NCI-H1417 treated with DMSO at 0.1 percent for 48 hours (cell line): ENCODE measurements at places on chromosomes 4 and X.

DNA sequence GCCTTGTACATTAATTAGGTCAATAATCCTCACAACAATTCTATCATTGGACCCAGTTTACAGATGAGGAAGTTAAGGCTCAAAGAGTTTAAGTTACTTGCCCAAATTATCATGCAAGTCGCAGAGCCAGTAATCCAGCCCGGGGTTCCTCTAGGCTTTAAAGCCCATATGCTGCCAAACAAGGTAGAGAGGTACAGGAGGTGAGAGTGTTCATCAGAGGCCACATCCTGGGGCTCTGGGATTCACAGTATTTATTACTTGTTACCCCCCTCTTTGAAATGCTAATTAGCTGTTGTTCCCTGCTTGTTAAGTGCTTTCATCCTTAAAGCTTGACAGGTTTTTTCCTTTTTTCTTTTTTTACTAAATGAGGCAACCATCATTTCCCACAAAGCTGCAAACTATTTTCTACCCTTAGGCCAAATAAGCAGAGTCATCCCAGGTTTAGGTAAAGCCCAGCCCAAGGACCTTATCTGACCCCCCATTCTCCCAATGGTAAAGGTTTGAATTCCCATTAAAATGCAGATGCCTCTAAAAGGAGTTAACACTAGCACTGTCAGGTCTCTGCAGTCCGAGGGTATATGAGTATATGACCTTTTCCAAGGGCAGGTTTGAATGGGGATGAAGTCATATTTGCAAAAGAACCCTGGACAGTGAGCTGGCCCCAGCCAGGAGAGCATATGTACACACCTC lies 150.3 kb downstream of the SOX3 start:
- DNase-seq = no peak

GRCh38 chr4:38386654-38387188 lies 277.3 kb upstream of the KLF3 start:
- no peak for DNase-seq

DNA sequence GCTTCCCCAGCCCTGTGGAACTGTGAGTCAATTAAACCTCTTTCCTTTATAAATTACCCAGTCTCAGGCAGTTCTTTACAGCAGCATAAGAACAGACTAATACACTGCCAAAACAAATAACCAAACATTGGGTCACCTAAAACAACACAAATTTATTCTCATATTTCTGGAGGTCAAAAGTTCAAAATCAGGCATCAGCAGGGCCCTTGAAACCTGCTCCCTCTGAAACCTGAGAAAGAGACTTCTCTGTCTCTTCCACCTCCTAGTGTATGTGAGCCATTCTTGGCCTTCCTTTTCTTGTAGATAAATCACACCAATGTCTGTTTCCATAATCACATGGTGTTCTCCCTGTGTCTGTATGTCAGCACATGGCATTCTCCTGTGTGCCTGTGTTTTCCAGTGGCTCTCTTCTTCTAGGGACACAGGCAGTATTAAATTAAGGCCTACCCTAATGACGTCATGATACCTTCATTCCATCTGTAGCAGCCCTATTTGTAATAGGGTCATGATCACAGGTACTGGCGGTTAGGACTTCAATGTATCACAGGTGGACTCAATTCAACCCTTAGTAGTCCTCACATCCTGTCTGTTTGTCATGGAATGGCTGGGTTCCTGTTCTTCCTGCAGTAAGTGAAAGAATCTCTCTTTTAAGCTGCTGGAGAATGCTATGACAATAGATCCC lies 147.3 kb upstream of the CLNK start:
- no peak for DNase-seq

- no peak for DNase-seq
Measured at GRCh38 chr4:107472265-107472948, 247.6 kb downstream of the PAPSS1 start.

DNA sequence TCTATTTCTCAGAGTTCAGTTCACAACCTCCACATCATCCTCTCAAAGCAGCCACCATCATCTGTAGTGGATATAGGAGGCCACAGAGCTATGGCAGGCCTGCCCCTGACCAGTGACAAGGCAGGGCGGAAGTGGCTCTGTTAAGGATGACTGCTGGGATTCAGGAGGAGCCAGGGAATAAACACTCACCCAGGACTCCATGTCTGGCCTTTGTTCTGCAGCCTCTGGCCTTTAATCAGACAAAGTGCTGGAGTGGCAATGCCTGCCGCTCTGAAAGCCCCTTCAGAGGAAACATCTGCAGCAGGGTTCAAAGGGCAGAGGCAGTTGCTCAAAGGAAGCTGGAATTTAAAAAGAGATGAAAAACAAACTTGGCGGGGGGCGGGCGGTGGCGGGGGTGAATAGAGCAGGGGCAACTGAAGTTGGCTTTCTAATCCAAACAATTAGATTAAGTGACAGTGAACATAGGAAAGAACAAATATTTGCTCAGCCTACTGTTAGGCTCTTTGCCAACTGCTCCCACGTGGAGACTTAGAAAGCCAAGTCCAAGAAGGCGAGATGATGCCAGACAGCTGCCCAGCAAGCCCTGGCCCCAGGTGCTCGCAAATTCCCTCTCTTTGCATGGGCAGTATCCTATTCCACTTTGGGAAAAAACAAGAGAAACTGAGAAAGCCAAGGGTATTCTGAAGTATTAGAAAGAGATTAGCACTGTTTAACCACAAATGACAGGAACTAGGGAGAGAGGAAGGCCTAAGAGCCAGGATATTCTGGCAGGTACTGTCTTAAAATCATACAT lies 5.5 kb downstream of the MPP1 start:
- peak; percentile 83 for DNase-seq

DNA sequence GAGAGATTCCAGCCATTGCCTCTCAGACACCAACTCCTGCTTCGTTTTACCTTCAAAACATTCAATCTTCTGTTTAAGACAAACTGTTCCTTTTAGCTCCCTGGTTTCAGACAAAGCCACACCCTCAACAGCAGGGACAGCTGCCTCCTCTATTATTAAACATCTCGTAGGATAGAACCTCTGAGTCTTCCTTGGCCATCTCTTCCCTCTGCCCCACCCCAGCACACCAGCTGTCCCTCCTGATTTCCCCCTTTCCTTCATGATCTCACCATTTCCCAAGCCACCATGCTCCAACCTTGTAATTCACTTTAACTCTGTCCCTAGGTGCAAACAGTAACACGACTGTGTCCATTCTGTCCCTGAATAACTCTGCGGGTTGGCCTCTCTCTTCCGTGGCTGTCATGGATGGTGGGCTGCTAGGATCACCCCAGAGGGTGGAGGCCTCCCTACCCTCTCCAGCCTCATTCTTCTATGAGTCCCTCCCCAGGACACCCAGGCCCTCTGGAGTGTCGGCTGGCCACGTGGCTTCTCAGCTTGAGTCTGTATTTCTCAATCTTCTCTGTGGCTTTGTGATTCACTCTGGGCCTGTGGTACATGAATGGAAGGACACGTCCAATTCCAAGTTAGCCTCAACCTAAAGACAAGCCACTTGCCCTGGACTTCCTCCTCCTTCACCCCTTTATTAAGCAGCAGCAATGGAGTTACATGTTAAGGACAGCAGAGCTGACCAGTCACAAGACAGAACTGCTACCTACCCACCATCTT lies 349.9 kb downstream of the FBXW7 start:
- no peak for DNase-seq

DNA sequence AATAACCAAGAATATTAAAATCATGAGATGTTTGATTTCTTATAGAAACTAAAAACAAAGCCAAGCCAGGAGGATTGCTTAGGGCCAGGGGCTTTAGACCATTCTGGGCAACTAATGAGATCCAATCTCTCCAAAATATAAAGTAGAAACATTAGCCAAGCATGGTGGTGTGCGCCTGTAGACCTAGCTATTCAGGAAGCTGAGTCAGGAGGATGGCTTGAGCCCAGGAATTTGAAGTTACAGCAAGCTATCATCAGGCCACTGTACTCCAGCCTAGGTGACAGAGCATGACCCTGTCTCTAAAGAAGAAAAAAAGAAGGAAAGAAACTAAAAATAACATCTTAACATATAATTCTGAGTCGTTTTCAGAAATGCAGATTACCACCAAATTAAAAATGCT lies 96.7 kb downstream of the NAF1 start:
- no peak for DNase-seq

- DNase-seq = no peak
Measured at GRCh38 chrX:152177497-152178269, 39.3 kb upstream of the MAGEA10 start.

GRCh38 chr4:158739600-158739999 lies 16.4 kb upstream of the PPID start:
- no peak for DNase-seq

DNA sequence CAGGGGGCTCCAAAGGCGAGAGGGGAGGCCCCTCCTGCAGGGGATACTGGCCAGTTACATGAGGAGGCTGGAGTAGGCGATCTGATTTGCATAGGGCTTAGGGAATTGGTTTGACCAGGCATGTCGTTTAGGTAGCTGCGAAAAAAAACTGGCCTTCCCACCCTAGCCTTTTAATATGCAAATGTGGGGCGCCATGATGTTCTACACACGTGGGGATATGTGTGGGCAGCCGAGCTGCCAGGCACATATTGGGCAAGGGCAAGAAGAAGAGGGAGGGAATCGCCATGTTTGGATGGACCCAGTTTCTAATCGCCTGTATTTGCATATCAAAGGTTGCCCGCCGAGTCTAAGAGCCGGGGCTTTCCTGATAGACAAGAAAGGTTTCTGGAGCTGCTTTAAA lies 121.3 kb downstream of the PRKX start:
- no peak for DNase-seq

DNA sequence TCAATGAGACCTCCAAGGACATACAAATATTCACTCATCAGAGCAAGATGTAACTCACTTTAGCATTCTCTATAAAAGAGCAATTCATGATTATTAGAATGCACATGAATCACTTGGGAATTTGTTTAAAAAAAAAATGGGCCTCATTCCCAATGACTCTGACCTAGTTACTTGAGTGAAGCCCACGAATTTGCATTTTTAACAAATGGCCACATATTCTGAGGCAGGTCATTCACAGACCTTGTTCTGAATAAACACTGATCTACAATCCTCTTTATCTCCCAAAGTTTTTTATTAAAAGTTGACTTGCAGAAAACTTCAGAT lies 255.1 kb upstream of the VEGFC start:
- no peak for DNase-seq

- no peak for DNase-seq
Measured at GRCh38 chr4:78584863-78585547, 33.4 kb downstream of the ANXA3 start.

DNA sequence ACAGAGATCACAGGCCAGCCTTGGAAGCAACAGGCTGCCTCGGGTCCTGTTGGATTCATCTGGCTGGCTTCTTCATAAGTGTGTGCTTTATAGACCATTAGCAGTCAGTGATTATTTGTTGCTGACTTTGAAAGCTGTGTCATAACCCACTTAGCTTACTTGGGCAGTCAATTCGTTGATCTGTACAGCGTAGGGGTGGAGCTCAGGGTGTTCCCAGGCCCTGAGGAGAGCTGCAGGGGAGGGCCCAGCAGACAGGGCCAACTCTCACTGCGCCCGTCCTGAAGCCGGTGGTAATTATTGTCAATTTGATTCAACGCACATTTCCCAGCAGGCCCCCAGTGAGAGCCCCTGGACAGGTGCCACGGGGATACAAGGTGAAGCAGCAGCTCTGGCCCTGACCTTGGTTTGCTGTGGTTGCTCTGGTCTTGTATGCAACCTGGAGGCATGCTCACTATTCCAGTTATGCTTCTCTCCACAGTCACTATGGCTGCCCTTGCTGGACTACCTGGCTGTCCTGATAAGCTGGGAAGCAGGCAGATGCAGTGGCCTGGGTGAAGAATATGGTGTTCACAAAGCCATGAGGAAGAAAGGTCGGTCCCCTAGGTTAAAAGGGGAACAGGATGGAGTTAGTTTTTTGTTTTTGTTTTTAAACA lies 40.1 kb upstream of the HMGB3 start:
- DNase-seq = no peak

GRCh38 chr4:89000844-89001360 lies 56.1 kb downstream of the FAM13A start:
- peak; percentile 75 for DNase-seq

DNA sequence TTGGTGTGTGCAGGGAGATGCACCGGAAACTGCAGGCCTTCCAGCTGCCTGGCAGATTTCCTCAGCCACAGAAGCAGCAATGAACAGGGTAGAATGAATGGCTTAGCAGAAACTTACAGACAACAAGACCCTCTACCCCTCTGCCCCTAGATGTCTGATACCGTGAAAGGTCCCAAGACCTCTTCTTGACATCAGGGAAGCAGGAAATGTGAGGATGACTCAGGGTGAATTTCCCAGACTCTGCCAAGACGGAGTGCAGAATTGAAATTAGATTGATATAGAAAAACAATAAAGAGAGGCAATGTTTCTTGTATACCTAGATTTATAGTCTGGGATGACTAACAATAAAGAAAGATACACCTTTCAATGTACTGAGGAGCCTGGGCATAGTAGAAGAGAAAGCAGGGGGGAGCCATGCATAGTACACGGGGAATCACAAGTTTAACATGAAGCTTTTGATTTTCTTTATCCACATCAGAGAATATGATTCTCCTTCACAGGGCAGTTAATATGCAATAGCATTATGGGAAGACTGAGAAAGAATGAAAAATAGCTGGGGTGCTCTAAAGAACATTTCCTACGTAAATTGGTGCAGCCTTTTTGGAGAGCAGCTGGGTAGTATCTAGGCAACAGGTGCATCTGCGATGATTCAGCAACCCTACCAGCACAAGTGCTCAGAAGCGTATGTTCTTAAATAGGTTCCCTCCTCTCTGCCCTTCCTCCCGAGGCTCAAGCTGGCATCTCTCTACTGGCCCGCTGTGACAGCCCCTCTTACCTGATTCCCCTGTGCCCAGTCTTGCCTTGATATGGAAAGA lies 18.3 kb upstream of the CXCR3 start:
- no peak for DNase-seq
